ENCODE measurements at places on chromosomes 5 and 9.

- DNase-seq = no peak
These were observed 16.8 kb downstream of the CLINT1 start for GRCh38 chr5:157842185-157842584.

- no peak for DNase-seq
These were observed 55.0 kb downstream of the LRSAM1 start for GRCh38 chr9:127506117-127506813.

DNA sequence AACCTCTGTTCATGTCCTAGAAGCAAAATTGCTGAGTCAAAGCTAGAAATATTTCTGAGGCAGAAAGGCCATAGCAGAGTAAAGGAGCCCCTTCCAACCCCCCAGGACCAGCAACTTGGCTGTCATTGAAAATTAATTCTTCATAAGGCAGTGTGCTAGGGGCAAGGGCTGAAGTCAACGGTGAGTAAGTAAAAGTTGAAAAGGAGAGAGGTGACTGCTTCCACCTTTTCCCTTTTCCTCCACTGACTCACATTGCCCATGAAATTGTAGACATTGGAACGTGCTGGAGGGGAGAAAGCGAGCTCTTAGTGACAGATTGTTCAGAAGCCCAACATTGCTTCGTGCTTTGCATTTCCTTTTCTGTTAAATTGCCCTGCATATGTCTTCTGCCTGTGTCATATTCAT, 19.1 kb downstream of the GLRA1 start:
- no peak for DNase-seq

- no peak for DNase-seq
These were observed 299.1 kb upstream of the EFNA5 start for GRCh38 chr5:107969847-107970246.

DNA sequence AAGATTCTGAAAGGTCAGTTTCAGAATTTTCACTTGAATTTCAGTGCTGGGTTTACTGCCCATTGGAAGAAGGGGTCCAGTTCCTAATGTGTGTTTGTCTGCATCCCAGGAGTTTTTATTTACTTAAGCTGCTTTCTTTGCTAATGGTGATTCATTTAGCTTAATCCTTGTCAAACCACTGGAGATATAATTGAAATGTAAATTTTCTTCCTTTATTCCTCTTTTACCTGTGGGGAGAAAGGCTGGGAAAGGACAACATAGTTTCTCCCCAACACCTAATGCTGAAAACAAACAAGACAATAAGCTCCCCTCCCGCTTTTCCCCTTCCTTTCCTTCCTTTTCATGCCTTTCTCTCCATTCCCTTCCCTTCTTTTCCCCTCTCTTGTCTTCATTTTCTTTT, 185.8 kb downstream of the KCTD16 start:
- DNase-seq = no peak

GRCh38 chr9:3848445-3849114, 322.8 kb upstream of the RFX3 start:
- no peak for DNase-seq

DNA sequence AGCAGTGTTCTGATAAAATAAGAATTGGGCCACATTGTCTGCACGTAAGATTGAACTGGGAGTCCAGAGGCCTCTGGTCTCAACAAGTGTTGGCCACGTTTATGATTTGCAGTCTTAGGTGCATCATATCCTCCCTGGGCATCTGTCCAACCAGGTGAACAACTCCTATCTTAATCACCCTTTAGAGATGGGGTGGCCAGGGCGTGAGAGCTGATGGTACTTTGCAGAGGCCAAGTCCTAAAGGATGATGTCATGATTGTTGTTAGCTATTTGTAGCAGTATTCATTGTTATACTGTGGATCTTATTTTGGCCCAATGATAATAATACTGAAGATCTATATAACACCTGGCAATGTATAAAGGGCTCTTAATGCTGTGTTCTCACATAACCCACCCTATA, 73.2 kb upstream of the RARS1 start:
- DNase-seq = no peak

DNA sequence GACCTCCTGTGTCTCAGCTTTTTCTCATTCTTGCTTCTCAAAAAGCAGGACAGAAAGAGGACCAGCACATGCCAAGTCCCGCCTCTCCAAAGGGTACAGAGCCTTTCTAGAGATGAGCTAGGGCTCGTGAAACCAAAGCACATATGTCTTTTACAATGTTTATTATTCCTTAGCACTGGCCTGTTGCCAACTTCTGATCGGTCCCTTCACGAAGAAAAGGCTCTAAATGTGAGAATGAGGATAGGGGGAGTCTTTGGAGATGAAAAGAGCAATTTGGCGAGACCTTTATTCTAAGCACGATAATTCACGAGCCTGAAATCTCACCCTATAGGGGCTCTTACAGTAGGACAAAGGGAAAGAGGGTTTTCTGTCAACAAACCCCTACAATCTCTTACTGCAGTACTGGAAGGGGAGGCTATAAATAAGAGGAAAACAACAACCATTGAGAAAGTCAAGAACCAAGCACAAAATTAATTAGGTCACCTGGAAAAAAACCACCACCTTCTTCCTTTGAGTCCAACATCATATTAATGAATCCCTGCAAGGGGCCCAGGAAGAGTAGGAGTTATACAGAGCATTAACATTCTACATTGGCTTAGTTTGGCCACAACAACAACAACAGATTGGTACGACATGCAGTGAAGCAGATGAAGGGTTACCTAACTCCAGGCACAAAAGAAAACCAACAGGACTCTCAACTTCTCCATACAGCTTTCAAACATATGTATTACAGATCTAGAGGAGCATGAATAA, 309.5 kb downstream of the PDE4D start:
- DNase-seq = no peak

- DNase-seq = no peak
These were observed 539.9 kb upstream of the CDH9 start for GRCh38 chr5:27578279-27578678.

GRCh38 chr5:9056046-9056445, 489.8 kb downstream of the SEMA5A start:
- no peak for DNase-seq

GRCh38 chr5:140568443-140569063, 3.9 kb downstream of the SLC35A4 start:
- DNase-seq = no peak

DNA sequence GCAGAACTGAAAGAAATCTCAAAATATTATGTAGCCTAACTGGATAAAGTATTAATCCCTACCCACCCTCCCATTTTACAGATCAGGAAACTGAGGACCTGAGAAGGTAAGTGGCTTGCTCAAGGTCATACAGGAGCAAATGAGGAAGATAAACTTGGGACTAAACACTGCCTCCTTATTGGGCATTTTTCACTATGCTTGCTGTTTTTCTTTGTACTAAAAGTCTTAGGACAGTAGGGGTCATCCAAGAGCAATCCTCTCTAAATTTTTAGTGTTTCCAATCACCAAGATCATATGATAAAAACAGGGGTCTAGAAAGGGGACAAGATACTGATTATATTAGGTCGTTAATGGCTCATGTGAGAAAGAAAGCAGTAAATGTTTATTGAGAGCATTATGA, 80.8 kb downstream of the RORB start:
- DNase-seq = no peak

- no peak for DNase-seq
These were observed 24.0 kb upstream of the RNF130 start for GRCh38 chr5:180095545-180095944.

DNA sequence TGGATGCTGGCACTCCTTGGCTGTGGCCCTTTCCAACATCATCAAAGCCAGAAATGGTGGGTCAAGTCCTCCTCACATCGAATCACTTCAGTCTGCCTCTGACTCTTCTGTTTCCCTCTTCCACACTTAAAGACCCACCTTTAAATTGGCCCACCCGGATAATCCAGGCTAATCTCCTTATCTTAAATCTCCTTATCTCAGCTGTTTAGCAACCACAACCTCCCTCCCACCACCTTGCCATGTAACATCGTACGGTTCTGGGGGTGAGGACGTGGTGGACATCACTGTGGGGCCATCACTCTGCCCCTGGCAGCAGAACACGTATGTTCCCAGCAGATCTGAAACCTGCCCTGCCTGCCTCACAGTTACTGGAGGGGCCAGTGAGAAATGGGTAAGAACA, 11.5 kb downstream of the IGFBPL1 start:
- no peak for DNase-seq

GRCh38 chr5:16037121-16037845, 142.3 kb downstream of the MARCHF11 start:
- DNase-seq = no peak

DNA sequence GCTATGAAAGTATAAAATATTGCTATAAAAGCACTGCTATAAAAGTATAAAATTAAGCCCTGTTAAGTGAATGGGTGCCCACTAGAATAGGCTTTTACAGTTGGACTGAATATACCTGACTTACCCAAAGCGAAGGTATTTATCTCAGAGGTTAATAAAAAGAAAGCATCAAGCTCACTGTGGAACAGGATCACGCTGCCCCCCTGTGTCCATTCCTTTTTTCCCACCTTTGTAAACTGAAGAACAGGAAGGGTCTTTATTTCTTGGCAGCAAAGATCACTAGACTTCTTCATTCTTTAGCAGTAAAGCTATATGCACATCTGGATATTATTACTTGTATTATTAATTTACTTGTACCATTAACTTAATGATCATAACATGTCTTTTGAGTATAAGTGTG, 22.1 kb upstream of the PLPP6 start:
- peak; percentile 50 for DNase-seq
